ENCODE measurements at places on chromosomes 6 and 20. TPM values are rescaled to one million over a fixed set of nuclear protein-coding genes. Genes with fewer than 3 reads are reported as not detected.

The SLC32A1 gene
- not detected for total RNA-seq

DNA sequence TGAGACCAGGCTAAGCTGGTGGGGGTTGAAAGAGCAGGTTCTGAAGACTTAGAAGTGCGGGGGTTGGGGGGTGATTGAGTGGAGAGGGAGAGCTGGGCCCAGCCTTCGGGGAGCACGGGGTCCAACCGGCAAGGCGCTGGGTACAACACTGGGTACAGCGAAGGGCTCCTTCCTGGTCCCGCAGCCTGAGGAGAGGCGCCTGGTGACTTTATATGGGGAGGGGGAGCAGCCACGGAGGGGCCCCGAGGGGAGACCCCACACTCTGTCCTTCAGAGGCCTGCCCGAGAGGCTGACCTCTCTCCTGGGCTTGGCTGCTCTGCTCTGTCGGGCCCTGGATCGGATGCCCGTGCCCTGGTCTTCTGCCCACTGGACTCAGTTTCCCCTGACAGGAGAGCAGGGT lies 10.4 kb upstream of the NTSR1 start:
- DNase-seq = no peak

GRCh38 chr6:37314487-37315156 lies 39.2 kb upstream of the RNF8 start:
- DNase-seq = no peak

DNA sequence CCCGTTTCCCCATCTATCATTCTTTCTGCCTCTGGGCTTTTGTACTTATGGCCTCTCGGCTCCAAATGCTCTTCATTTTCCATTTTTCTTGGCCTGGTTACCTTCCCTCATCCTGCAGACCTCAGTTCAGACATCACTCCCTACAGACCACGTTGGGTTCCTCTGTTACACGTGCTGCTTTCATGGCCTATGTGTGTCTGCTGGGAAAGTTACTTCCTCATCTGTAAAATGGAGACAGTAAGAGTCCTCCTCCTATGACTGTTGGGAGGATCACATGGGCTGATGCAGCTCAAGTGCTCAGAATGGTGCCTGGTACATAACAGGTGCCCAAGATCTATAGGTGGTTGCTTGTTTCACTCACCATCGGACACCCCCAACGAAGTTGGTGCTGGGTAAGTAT lies 13.5 kb downstream of the KCNK17 start:
- DNase-seq = no peak

All from activated B cell treated with CpG ODN at 0.5 μM for 24 hours (primary cell).